ENCODE measurements at places on chromosomes 7 and 10.
A peak's percentile ranks its signal among the peaks of the same experiment; 100 is the strongest.

GRCh38 chr10:4331150-4331549 is 494.9 kb upstream of the AKR1E2 start:
- no peak for DNase-seq

- no peak for DNase-seq
Observed at GRCh38 chr7:153065051-153065450, 305.5 kb downstream of the ACTR3B start.

DNA sequence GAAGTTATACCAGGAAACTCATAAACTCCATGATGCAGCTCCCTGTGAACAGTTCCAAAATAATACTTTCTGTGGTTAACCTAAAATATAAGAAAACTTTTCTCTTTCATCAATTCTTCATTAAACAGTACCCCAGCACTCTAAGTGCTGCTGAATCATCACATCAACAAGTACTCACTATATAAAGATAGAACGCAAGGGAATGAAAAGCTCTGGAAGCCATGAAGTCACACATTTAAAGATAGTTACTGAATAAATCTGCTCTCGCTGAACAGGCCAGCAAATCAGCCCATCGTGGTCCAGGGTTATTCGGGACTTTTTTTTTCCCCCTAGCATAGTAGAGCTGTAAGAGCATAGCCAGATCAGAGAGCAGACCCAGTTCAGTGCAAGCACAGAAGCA is 254.3 kb downstream of the IPMK start:
- DNase-seq: no peak

DNA sequence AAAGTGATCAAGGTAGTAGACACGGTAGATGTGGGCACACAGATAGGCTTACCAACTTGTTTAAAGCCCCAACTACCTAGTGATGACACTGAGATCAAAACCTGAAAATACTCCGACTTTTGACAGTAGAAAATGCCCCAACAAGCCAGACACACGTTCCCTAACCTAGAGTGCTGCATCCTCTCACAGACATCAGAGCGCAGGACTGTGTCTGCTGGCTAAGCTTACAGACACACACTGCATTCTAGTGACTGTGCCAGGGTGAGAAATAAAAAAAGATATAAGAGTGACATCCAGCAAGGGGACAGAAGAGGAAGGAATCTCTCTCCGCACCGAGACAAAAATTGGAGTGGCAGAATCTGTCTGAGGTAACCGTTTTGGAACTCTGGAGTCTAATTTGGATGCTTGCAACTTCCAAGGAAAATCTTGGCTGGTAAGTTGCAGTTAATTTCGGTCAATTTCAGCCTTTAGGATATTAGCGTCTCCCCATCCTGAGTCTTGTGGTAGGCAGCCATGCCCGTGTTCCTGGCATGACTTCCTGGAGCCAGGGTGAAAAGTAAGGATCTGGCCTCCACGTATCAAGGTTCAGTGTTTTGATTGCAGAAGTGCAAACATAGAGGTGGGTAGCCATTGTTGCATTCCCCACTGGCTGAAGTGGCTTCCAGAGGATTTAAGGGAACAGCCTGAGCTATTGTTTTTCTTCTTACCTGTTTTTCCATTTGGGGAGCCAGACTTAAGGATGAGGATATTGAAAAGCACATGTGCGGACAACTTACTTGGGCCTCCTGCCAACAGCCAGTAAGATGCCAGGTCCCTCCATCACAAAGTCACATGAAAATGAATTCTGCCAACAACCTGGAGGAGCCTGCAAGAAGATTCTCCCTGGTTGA is 124.1 kb downstream of the SMURF1 start:
- DNase-seq: no peak

DNA sequence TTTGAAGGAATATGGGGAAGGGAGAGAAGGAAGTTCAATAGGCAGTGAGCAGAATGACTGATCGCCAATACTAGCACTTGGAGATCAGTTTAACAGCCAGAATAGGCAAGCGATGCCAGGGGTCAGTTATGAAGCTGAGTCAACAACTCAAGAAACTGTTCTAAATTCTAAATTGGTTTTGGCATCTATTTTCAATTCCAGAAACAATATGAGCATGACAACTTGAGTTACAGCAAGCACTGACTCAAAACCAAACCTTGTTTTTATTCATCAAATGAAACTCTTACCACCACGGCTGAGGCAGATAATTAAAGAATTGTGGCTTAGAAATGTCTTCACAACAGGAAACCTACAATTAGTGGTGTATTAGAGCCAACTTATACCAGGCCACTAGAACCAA is 180.5 kb upstream of the ASAH2 start:
- peak; percentile 23 for DNase-seq

- DNase-seq: no peak
Observed at GRCh38 chr10:370449-370825, 235.2 kb downstream of the ZMYND11 start.

GRCh38 chr7:4070214-4070613 is 611.9 kb upstream of the FOXK1 start:
- DNase-seq: no peak

GRCh38 chr10:118775478-118775877 is 20.7 kb upstream of the CACUL1 start:
- DNase-seq: no peak

GRCh38 chr7:29914180-29914579 is 75.4 kb downstream of the SCRN1 start:
- no peak for DNase-seq

GRCh38 chr7:91618776-91619765 is 261.4 kb downstream of the MTERF1 start:
- DNase-seq: no peak

DNA sequence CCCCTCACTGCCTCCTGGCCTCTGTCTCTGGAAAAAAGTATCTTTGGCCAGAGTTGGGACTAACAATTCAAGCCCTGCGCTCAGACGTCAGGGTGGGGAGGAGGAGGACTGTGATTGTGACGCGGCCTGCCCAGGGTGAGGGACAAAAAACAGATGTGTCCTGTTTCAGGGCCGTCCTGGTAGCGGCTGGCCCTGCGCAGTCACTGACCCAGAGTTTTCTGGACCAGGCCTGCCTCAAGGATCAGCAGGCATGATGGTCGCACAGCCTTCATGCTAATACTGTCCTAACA is 110.1 kb downstream of the CYTH3 start:
- no peak for DNase-seq

- DNase-seq: no peak
Observed at GRCh38 chr7:130296221-130296951, 3.4 kb downstream of the CPA4 start.

GRCh38 chr10:121598263-121599249 is at the start of gene FGFR2:
Gene FGFR2, minus strand, starts transcription at chr10:121598444. Its CDS starts 4,627 bp downstream, at chr10:121593817.
- DNase-seq: no peak

- DNase-seq: no peak
Observed at GRCh38 chr7:100859856-100860255, 7.3 kb upstream of the TRIP6 start.

DNA sequence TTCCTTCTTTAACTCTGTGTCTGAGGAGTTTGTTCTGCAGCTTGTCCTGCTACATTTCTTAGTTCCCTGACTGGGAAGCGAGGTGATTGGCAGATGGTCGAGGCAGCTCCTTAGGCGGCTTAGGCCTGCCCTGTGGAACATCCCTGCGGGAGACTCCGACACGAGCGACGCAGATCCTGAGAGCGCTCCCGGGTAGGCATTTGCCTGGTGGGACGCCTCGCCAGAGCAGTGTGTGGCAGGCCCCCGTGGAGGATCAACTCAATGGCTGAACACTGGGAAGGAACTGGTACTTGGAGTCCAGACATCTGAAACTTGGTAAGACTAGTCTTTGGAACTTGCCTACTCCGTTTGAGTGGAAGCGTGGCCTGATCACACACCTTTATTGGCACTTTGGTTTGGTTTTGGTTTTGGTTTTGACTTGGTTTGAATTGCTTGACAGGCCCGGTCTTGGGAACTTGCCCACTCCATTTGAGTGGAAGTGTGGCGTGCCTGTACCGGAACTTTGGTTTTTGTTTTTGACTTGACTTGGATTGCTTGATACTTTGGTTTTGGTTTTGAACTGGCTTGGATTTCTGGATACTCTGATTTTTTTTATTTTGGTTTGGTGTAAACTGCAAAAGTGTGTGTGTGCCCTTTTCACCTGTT is 42.6 kb downstream of the MAP3K8 start:
- DNase-seq: no peak

DNA sequence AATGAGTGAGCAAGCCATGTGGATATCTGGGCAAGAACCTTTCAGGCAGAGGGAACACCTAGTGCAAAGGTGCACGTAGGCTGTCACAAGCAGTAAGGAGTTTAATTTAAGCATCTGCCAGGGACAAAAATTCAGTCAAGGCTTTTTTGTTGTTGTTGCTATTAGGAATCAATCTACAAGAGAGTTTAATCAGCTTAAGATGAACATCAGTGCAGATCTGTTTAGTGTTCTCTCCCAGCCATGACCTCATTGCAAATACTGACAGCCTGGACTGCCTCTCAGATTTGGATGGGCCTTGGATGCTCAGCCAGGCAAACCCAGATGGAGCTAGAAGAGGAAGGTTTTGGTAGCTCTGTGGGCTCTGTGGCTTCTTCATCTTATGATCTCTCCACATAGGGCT is 3.3 kb upstream of the GLCCI1 start:
- no peak for DNase-seq

- DNase-seq: no peak
Observed at GRCh38 chr7:129041142-129042085, 13.5 kb downstream of the TNPO3 start.

GRCh38 chr10:43461950-43462349 is 25.0 kb downstream of the ZNF487 start:
- peak; percentile 50 for DNase-seq

DNA sequence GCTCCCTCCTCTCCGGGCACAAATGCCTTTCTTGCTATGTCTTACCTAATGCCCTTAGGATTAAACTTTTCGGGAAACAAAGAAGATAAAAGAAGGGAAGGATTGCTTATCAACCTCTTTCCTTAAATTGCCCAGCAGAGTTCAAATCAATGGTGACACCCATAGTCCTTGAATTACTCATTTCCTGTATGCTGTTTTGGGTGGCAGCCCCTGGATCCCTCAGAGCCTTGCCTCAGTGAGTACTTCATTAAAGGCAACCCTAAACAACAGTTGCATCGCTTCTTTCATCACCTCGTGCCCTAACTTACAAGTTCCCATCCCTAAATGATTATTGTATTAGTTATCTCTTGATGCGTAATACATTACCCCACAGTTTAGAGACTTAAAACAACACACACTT is 31.6 kb upstream of the WAPL start:
- no peak for DNase-seq

DNA sequence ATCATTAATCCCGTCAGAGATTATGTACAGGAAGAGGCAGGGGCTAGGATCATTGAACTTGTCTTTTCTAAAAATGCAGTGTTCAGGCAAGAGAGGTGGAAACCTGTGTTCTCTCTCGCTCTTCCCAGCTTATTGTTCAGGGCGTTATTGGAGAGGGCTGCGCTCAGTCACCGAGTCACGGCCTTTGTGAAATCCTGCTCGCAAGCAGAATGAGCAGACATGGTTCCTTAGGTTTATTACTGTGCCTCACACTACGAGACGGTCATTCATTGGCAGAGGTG is 631 bp upstream of the PRKRIP1 start:
- DNase-seq: no peak

DNA sequence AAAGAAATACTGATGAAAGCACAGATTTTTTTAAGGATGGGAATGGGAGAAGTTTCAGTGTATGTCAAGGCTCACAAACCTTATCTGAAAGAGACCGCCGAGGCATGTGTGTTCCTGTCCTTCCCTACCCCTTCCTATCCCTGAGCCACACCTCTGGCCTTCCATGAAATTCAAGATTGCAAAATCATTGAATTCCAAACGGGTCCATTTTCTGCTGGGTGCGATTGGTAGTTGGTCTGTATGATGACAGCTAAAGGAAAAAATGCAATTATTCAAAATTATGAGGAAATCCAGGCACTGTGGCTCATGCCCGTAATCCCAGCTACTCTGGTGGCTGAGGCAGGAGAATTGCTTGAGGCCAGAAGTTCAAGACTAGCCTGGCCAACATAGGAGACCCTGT is 170.1 kb downstream of the ARHGAP12 start:
- DNase-seq: no peak

GRCh38 chr10:100567249-100567648 is 31.5 kb downstream of the HIF1AN start:
- DNase-seq: no peak

DNA sequence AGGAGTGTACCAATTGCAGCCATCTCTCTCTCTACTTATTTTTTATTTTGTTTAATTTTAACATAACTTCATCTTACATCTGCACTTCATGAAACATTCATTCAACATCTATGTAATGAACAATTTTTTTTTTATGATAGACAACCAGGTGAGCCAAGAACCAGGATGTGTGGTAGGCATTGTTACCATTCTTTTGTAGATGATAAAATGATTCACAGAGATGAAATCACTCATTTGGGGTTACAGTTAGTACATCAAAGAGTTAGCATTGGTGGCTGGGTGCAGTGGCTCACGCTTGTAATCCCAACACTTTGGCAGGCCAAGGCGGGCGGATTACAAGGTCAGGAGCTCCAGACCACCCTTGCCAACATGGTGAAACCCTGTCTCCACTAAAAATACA is 127.8 kb downstream of the HDAC9 start:
- DNase-seq: no peak

DNA sequence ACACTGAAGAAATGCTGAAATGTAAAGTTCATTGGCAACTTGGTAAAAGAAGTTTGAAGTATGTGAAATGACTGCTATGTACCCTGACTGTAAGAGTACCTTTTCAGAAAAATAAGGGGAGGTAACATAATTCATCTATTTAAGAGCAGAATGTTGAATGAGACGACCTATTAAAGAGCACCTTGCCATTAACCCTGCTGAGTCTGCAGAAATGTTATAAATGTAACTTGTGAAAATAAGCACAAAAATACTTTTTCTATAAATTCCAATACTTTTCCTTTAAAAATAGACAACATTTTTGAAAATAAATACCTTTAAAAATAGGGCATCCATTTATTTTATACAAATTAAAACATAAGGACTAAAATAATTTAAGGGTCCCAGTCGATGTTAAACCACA is 7.7 kb downstream of the TM9SF3 start:
- DNase-seq: no peak

DNA sequence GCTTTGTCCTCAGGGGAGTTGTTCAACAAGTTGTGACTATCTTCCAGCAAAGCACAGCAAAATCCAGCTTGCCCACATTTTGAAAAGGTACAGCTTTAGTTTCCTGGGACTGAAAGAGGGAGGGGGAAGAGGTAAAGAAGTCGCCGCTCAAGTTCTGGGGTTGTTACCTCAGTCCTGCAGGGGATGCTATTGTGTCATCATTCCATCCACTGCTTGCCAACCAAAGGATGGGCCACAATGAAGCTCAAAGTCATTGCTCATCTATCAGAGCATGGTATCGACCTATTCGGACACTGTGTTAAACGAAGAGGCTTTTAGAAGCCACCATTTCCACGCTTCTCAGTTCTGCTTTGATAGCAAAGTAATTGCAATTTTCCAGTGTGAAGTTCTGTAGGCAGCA is 34.3 kb downstream of the NPY start:
- no peak for DNase-seq

GRCh38 chr10:128943111-128943510 is 523.9 kb upstream of the MGMT start:
- DNase-seq: no peak

- no peak for DNase-seq
Observed at GRCh38 chr7:75925717-75926435, 10.9 kb downstream of the POR start.

- peak; percentile 83 for DNase-seq
Observed at GRCh38 chr7:130151591-130152492, 53.4 kb downstream of the TMEM209 start.

Data from activated naive CD4-positive, alpha-beta T cell treated with anti-CD3 and anti-CD28 coated beads, Interleukin-2, amount 50 U/mL, for 72 hours (primary cell).